Naive thymus-derived CD4-positive, alpha-beta T cell (primary cell): ENCODE measurements at places on chromosomes 12 and 14. TPM values are rescaled to one million over a fixed set of nuclear protein-coding genes. Genes with fewer than 3 reads are reported as not detected.

The PRPH gene
- not detected for total RNA-seq

- H3K4me1 ChIP-seq, result no peaks in the 10 kb centered on the region
- no peaks in the 10 kb centered on the region for H3K27me3 ChIP-seq
- no peak for DNase-seq
- no peak overlapping the region for H3K27ac ChIP-seq
Observed at GRCh38 chr12:127268213-127268612, 998.8 kb upstream of the TMEM132C start.

- no peaks in the 10 kb centered on the region for H3K36me3 ChIP-seq
- H3K4me3 ChIP-seq, result no peak overlapping the region
- no peaks in the 10 kb centered on the region for H3K4me1 ChIP-seq
- no peak overlapping the region for H3K27ac ChIP-seq
- H3K27me3 ChIP-seq, result no peaks in the 10 kb centered on the region
Observed at GRCh38 chr12:9404031-9404430, 195.8 kb upstream of the PZP start.

GRCh38 chr14:29821242-29821641 is 106.4 kb downstream of the PRKD1 start:
- no peaks in the 10 kb centered on the region for H3K36me3 ChIP-seq
- H3K27me3 ChIP-seq, result no peaks in the 10 kb centered on the region
- no peak for DNase-seq
- no peak overlapping the region for H3K4me3 ChIP-seq
